ENCODE measurements at places on chromosomes 5 and 9.

DNA sequence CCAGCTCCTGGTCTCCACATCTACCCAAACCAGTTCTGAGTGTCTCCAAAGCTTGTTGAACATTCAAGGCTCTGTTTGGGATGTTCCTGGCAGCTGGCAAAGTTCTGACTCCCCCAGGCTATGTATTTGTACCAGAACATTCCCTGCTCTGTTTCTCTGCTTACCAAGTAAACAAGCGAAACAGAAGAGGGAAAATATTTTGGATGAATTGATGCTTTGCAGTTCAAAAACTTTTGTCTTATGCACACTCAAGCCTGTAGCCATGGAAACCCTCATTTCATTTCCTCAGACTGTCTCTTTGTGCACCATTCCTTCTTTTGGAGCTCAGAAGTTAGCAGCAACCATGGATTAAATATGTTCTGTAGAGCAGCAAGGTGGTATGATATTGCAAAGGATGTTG, 145.8 kb downstream of the ACTL7B start:
- DNase-seq: no peak

DNA sequence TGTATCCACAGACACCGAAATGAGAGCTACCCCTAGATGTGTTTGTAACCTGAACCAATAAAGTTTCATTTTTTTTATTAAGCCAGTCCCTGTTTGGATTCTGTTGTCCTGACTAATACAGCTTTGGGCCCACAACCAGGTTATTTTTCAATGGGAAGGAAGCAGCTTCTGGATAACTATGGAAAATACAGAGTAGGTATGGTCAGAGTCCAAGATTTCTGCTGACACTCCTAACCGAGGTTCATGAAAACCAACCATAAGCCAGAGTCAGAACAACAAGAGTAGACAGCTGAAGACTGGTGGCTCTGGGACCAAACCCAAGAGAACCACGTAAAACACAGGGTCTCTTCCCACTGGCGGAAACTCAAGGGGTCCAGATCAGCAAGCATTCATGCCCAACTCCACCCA, 10.8 kb downstream of the KLF9 start:
- peak; percentile 57 for DNase-seq

- peak; percentile 69 for DNase-seq
Measured at GRCh38 chr5:6719896-6720560, 6.8 kb downstream of the TENT4A start.

DNA sequence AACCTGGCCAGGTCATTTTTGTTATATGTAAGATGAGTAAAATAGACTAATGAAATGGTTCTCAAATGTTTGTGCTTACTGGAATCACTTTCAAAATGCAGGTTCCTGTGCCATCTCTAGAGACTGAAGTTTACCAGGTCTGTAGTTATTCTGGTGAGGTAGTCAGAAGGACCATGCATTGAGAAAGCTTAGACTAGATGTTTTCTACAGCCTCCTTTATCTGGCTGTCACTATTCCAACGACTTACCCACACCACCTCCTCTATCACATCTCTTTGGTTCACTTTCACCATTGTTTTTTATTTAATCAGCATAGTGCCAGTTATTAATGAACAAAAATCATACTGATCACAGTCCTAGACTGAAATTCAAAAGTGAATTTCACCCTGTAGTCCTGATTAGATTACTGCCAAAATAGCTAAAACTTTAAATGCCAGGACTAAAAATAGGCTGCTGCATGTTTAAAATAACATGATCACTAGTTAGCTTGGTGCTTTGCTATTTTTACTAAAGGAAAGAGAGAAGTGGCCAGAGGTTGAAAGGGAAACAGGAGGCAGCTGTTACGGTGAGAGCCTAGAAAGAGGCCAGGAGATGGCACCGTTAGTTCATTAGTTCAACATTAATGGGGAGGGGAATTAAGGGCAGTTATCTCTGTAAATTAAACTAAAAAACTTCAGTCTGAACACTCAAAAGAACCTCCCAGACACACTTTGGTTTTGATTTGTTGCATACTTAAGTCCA, 13.9 kb upstream of the FNIP1 start:
- DNase-seq: peak; percentile 18

GRCh38 chr9:27019589-27019988, 14.1 kb upstream of the LRRC19 start:
- DNase-seq: peak; percentile 52

- no peak for DNase-seq
Measured at GRCh38 chr9:8486095-8486494, 686.5 kb upstream of the DMAC1 start.

- DNase-seq: no peak
Measured at GRCh38 chr5:76626738-76627137, 3.5 kb upstream of the F2RL2 start.

DNA sequence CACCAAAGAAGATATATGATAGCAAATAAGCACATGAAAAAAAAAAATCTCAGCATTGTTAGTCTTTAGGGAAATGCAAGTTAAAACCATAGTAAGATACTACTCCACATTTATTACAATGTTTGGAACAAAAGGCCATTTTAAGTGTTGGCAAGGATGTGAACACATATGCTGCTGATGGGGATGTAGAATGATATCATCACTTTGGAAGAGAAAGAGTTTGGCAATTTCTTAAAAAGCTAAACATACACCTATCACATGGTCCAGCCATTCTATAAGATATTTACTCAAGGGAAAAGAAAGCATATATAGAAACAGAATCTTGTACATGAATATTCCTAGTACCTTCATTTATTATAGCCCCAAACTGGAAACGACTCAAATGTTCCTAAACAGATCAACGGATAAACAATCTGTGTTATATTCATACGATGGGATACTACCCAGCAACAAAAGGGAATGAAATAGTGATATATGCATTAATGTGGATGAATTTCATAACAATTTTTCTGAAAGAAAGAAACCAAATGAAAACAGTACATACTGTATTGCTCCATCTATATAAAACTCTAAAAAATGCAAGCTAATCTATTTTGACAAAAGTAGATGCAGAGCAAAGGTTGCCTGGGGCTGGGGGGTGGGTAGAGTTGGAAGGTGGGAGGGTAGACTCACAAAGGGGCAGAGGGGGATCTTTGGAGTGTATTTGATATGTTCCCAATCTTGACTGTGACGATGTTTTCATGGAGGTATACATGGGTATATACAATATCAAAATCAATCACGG, 45.7 kb upstream of the SMAD5 start:
- DNase-seq: no peak

- no peak for DNase-seq
Measured at GRCh38 chr9:123597048-123597447, 241.1 kb downstream of the CRB2 start.

GRCh38 chr9:68999393-69000105, 14.4 kb downstream of the PRKACG start:
- DNase-seq: peak; percentile 78

DNA sequence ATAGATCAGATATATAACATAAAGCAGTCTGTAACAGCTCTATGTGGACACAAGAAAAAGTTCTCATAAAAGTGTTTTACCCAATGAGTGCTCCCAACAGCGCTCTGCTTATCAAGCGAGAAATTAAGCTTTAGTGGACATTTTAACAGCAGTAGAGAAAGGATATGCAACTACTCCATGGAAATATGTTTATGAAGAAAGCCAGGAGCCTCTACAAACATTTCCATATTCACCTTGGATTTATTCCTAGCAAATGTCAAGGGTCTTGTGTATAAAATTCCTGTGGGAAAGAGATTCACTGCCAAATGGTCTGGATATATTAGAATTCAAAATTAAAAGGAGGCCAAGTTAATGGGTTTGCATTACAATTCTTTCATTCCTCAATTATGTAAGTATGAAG, 66.5 kb downstream of the DTWD2 start:
- no peak for DNase-seq

DNA sequence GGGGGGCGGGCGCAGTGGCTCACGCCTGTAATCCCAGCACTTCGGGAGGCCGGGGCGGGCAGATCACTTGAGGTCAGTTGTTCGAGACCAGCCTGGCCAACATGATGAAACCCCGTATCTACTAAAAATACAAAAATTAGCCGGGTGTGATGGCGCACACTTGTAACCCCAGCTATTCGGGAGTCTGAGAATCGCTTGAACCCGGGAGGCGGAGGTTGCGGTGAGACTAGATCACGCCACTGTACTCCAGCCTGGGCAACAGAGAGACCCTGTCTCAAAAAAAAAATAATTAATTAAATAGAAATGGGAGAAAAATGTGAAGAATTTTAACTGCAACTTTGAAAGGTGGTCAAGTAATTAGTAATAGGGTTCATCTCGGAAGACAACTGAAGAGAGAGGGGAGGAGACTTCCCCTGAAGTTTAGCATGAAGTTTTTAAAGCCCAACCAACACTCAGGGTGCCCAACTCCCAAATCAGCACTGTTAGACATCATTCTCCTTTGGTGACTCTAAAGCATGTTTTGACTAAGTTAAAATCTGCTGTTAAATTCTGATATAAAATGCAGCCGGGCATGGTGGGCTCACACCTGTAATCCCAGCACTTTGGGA, 1.4 kb upstream of the CSNK1A1 start:
- DNase-seq: no peak

- DNase-seq: no peak
Measured at GRCh38 chr9:118268046-118268445, 563.8 kb downstream of the TLR4 start.

DNA sequence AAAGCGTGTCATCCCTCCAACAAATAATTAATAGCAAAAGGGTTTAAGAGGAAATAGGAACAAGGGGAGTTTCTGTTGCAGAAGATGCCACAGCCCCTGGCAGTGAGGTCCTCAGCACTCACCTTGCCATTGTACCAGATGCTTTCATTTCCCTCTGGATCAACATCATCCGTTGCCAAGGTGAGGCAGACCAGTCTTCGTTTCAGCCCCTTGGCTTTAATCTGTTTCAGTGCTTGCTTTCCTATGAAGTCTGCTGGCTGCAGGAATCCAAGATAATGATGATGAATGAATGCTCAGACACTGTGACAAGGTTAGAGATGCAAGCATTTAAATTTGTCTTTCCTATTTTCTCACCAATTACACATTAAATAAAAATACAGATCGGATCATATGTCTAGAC, 20.0 kb upstream of the ARSB start:
- no peak for DNase-seq

- no peak for DNase-seq
Measured at GRCh38 chr9:123629531-123629930, 273.5 kb downstream of the CRB2 start.
